ENCODE measurements at places on chromosomes 7 and 10.

DNA sequence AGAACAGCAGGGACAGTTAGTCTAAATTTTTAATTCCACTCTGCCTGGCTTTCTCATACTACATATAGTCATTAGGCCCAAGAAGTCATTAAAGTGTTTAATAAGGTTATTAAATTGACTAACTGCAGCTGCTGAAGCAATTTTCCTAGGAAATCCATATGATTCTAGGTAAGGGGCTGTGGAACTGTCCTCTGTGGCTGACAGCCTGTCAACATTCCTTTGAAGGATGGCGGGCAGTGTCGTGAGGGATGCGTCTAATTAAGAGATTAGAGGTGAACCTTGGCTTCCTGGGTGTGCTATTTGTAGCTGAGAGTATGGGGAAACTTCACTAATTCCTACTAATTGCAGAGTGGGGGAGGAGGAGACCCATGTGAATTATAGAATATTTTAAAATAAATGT, 64.6 kb downstream of the SNX10 start:
- DNase-seq, result no peak

- no peak for DNase-seq
Observed at GRCh38 chr10:77713521-77714280, 76.1 kb upstream of the KCNMA1 start.

DNA sequence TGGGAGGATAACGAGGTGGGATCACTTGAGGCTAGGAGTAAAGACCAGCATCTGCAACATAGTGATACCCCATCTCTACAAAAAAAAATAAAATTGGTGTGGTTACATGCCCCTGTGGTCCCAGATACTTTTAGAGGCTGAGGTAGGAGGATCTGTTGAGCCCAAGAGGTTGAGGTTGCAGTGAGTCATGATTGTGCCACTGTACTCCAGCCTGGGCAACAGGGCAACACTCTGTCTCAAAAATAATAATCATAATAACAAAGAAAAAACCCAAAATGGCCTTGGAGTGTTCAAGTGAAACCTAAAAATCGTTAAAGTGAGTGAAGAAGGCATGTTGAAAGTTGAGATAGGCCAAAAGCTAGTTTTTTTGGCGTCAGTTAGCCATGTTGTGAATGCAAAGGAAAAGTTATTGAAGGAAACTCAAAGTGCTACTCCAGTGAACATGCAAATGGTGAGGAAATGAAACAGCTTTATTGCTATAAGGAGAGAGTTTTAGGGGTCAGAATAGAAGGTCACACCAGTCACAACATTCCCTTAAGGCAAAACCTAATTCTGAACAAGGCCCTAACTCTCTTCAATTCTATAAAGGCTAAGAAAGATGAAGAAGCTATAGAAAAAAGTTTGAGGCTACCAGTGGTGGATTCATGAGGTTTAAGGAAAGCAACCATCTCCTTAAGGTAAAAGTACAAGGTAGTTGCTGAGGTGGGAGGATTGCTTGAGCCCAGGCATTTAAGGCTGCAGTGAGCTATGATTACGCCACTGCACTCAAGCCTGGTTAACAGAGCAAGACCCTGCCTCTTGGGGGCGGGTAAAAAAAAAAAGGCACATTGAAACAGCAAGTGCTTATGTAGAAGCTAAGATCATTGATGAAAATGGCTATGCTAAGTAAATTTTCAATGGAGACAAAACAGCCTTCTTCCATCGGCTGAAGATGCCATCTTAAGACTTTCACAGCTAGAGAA, 45.4 kb upstream of the STOX1 start:
- no peak for DNase-seq

DNA sequence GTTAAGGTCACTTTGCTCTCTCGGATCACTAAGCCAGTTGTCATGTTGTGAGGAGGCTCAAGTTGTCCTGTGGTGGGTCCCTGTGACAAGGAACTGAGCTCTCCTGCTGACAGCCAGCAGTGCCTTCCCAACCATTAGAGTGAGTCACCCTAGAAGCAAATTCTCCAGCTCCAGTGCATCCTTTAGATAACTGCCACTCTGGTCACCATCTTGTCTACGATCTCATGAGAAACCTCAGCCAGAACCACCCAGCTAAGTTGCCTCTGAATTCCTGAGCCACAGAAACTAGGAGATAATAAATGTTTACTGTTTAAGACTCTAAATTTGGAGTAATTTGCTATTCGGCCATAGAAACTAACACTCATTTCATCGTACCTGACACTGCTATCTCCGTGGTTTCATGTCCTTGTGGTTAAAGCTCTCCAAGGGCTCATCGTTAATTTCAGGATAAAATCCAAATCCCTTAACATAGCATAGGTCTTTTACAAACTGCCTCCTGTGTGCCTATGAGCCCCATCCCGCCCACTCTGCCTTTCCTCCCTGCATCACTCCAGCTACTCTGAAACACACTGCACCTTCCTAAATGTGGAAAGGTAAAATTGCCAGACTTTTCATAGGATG, 56.5 kb upstream of the WIPF3 start:
- no peak for DNase-seq
